ENCODE measurements at places on chromosomes 2 and 18.
A peak's percentile ranks its signal among the peaks of the same experiment; 100 is the strongest.

DNA sequence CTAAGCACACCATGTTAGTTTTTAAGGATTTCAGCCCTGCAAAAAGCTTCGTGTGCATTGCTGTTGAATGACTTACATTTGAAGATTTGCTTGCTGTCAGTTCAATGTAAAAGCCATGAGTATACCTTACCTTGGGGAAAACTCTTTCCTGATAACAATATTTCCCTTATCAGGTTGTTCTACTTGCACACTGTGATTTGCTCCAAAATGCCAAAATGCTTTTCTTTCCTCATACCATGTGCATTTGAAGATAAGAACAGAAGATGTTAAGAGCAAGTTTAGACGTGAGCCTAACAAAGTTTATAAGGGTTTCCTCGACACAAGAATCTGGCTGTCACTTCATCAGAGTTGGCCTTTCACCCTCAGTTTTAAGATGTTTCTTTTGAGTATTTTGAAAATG, 57.6 kb downstream of the SCN1A start:
- DNase-seq, result no peak

DNA sequence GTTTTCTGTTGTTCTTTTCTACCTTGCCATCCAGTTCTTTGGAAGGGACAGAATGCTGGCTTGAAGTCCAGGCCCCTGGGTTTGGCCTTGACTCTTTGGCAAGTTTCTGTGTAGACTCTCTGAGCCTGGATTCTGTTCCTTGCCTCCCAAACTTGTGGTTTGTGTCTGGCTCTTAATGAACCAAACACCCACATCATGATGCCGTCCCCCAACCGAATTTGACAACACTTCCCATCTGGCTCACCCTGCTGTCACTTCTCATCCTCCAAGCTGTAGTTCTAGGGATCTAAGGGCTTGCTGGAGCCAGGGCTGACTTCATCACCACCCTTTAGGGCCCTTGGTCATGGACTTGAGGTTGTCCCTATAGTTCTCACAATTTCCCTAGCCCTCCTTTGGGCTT, 68.9 kb upstream of the CELF4 start:
- DNase-seq, result no peak

- peak; percentile 52 for DNase-seq
Measured at GRCh38 chr2:41622301-41622700, 425.5 kb upstream of the PKDCC start.

- DNase-seq, result no peak
Measured at GRCh38 chr18:79883461-79884293, 67.8 kb downstream of the SLC66A2 start.

- DNase-seq, result no peak
Measured at GRCh38 chr2:25651782-25652455, 21.5 kb downstream of the DTNB start.

- no peak for DNase-seq
Measured at GRCh38 chr2:12116228-12116750, 369.9 kb downstream of the LPIN1 start.

GRCh38 chr2:125634662-125635061, 1021.3 kb upstream of the GYPC start:
- no peak for DNase-seq

DNA sequence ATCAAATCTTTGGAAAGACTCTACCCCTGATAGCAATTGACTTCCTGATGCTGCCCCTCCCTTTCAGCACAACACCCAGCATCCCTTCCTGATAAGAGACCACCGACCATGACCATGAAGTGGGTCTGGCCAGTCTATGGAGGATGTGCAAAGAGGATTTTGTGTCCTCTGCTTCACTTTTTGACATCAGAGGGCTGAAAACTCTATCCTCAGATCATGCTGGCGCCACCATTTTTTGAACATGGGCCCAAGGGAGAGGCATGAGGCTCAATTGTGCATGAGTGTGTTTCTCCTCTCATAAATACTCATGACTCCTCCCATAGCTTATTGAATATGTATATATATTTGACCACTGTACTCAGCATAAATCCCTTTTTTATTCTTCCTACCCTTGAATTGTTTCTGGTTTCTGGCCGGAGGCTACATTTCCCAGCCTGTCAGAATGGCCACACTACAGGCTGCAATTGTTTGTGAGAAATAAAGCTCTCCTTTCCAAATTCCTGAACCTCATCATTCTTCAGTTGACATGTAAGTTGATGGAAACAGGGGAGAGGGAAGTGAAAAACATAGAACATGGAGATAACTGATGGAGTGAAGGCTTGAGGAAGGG, 314.1 kb downstream of the MYCN start:
- no peak for DNase-seq

GRCh38 chr2:39933196-39933595, 154.1 kb upstream of the THUMPD2 start:
- DNase-seq, result no peak

GRCh38 chr2:144152817-144153271, 367.1 kb downstream of the ZEB2 start:
- no peak for DNase-seq

DNA sequence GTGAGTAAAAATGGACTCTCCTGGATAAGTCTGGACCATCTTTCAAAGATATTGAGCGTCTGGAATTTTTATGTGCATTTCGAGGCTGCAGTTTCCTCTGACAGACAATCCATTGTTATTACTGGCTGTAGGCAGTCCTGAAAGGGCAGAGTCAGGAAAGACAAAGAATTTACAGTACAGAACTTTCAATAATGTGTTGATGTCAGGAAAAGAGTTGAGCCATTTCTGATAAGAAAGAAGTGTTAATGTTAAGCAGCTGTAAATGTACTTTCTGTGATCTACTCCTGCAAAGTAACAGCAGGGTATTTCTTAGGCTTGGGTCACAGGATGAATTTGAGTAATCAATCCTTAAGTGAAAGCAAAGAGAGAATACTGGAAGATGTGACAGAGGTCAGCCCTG, 29.8 kb downstream of the TSPYL6 start:
- DNase-seq, result no peak

DNA sequence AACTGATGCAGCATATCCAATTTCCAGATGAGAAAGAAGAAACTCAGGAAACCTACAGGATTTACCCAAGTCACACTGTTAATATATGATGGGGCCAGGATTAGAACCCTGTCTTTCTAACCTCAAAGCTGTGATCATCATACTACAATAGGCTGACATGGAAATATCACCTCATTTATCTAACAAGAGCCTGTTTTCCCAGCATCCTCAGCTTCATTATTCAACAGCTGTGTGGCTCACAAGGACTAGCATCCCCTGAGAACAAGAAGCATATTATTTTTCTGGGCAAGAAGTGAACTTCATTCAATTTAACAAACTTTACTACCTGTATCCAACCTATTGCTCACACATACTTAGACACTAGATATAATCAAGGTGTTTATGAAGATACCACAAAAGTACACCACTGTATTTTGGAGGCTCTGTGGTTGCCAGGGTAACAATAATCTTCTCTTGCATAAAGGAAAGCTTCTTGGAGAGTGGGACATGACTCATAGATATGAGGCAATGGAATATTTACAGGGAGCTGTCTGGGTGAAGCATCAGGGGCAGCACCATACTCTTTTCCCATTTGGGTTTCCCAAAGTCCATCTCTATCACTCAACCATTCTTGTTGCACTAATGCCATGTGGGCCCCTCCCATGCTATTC, 218.2 kb downstream of the RAD51AP2 start:
- DNase-seq, result no peak

DNA sequence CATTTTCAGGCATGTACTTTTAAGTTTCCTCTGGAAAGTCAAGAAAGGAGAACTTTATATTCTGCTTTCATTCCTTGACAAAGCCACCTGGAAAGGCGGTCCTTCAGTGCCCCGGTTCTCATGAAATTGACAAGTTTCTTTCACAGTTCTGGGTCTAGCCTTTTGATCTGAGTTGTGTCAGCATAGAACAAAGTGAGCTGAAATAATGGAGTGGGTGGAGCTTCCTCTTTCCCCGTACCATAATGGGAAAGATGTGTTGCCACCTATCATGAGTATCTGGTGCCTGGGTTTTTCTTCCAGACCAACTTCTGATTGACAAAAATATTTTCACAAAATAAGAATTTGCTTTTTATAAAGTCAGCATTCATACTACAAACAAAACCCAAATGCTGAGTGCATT, 49.3 kb downstream of the PTRHD1 start:
- no peak for DNase-seq

- DNase-seq, result no peak
Measured at GRCh38 chr2:42085706-42086487, 38.1 kb downstream of the PKDCC start.

DNA sequence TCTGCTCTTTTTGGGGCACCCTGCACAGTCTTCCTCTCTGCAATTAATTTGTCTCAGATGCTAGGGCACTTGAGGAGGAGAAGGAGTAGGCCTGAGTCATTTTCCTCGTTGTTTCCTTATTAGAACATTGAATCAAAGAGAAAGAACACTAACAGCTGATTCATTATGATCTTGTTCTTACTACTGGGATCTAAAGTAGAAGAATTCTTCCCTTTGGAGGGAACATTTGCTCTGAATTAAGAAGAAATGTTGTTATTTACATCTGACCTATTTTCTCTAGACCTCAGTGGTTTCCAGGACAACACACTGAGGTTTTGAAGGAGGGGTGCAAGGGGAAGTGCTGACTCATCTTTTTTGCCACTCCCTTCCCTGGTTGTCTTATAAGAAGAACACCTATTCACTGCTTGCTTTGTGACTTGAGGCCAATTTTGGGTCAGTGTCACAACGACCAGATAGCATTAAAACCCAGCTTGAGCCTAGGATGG, 24.3 kb upstream of the STAT1 start:
- no peak for DNase-seq

DNA sequence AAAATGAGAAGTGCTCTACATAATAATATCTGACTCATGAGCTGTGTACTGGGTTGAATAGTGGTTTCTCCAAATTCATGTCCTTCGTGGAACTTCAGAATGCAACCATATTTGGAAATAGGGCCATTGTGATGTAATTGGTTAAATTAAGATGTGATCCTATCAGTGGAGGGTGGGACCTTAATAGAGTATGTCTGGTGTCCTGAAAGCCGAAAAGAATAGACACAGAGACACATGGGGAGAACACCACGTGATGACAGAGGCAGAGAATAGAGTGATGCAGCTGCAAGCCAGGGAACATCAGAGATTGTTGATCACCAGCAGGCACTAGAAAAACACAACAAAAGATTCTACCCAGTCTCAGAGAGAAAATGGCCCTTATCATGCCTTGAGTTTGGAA, 310.1 kb downstream of the EXOC6B start:
- DNase-seq, result no peak

GRCh38 chr2:146984014-146984413, 860.8 kb upstream of the ACVR2A start:
- no peak for DNase-seq

- DNase-seq, result no peak
Measured at GRCh38 chr2:117661619-117662018, 152.9 kb upstream of the DDX18 start.

DNA sequence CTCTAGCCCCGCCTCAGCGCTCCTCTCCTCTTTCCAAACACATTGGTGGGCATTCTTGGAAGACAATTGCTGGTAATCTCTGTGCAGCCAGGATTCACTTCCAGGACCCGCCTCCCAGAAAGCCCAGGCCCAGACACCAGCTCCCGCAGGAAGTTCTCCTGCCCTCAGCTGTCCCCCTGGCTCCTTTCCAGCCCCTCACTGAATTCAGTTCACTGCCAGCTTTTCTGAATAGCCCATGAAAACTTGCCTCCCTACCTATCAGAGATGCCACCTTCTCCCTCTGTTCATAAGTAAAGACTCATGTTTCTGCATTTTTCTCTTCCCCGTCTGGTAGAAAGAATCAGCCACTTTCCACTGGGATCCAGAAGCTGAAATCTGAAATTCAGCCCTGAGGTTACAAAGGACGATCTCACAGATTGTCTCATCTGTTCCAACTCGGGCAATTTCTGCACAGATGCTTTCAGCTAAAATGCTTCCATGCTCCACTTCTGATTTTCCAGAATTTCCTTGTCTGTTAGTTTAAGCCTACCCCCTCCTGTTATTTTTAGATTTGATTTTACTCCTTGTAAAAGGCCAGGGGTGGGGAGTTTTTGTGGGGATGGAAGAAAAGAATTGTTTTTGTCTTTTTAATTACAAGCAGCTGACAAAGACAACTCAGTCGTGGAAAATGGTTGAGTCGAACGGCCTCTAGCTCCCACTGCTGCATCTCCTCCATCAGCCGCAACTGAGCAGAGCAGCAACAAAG, 98.1 kb downstream of the SP3 start:
- no peak for DNase-seq

- DNase-seq, result no peak
Measured at GRCh38 chr2:199101487-199101886, 356.3 kb downstream of the SATB2 start.

GRCh38 chr18:55743736-55744135, 155.7 kb upstream of the TCF4 start:
- no peak for DNase-seq

- peak; percentile 22 for DNase-seq
Measured at GRCh38 chr2:240983361-240983995, 14.9 kb upstream of the SNED1 start.

DNA sequence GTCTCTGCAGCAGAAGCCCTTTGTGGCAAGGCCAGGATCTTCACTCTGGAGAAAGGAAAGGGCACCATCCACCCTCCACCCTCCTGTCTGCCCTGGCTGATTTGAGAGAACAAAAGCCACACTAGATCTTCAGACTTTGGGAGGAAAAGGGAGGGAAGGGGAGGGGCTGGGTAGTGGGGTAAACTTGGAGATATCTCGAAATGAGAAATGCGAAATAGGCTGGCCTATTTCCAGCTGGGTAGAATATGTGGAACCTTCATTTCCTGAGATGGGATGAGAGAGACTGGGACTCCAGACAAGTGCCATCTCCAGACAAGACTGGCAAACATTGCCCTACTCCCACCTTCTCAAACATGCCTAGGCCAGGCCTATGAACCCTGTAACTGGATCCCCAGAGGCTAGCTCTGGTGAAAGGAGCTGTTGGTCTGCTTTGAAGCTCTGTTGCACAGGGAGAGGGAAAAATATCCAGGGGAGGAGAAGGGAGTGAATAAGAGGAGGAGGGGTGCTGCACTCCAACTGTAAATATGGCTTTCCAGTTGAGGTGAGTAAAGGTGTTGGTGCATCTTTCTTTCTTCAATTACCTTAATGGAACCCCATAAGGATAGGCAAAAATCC, 1.7 kb downstream of the HOXD12 start:
- DNase-seq, result no peak

- no peak for DNase-seq
Measured at GRCh38 chr2:165161510-165161909, 42.3 kb downstream of the SCN3A start.

DNA sequence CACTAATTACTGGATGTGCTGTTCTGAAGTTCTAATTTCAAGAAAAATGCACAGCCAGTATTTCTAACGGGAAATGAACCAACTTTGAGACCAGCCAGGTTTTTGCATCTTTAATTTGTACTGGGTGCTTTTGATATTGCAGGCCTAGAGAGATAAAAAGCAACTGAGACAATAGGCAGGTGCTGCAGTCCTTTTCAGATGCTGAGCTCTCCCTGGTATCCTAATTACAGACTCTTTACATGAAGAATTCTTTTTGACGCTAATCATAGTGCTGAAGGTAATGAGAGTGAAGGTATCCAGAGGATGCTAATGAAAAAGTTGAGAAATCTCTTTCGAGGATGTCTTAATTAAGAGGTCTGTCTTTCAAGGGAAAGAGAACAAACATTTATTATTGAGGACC, 85.1 kb downstream of the SERPINB8 start:
- no peak for DNase-seq
